ENCODE measurements at places on chromosomes 12 and 14.

DNA sequence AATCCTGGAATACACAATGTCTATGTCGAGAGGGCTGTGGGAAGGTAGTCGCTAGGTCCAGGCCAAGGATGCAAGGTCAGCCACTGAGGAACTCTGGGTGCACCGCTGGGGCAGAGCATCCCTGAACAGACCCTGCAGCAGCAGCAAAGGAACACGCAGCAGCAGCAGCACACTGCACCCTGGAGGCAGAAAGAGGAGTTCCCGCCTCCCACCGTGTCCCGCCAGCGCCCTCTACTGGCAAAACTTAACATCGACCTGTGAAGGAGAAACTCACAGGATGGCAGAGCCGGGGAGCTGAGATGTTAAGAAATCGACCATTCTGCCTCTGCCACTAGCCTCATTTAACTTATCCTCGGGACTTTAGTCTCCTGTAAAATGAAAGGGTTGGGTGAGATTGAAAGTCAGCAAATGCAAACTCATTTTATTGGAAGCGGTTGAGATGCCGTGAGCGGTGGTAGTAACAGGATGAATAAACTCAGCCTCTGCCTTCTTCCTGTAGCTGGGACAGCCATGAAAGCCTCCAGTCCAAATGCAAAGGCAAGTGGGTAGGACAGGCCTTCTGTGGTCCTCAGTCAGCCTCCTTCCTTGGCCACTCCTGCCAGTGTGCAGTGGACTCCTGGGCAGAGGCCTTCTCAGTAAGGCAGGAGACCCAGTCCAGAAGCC lies 45.6 kb downstream of the STAB2 start:
- no peak for DNase-seq

DNA sequence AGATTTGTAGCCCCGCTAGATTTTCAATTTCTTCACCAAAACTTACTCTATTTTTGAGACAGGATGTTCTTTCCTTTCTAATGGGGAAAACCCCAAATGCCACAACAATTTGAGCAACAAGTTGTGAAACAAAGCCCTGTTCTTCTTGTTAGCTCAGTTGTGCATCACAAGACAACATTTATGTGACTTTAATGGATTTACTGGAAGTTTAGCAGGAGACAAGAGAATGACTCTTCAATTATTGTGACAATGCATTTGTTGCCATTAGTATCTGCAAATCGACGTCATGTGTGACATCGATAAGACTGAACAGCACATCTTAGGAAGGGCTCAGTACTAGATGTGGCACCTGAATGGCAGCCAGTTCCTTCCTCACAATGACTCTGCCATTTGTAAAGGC lies 1028.9 kb upstream of the TMEM132C start:
- no peak for DNase-seq

DNA sequence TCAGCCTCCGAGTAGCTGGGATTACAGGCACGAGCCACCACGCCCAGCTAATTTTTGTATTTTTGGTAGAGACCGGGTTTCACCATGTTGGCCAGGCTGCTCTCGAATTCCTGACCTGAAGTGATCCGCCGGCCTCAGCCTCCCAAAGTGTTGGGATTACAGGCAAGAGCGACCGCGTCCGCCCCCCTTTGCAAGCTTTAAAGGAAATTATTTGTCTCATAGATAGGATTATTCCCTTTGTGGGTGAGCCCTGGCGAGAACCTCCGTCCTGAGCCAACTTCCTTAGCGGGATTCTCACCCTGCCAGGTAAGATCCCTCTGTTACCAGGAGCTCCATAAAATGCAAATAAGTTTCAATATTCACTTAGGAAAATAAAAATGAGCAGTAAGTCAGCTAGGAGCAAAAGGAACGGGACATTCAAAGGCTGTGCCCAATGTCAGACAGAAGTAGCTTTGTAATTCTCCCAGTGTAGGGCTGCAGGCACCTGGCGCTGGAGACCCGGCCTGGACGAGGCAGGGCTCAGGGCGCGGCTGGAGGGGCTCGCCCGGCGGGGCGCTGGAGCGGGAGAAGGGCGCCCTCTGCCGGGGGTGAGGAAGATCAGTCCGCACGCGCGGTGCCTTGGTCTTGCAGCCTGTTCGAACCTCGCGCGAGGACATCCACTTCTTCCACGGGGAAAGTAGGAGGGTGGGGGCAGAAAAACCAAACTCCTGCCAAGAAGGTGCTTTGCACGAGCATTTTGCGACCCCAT lies 47.2 kb upstream of the PLXNC1 start:
- peak; percentile 58 for DNase-seq

GRCh38 chr12:103387385-103387784 lies 108.4 kb downstream of the C12orf42 start:
- DNase-seq, result no peak

DNA sequence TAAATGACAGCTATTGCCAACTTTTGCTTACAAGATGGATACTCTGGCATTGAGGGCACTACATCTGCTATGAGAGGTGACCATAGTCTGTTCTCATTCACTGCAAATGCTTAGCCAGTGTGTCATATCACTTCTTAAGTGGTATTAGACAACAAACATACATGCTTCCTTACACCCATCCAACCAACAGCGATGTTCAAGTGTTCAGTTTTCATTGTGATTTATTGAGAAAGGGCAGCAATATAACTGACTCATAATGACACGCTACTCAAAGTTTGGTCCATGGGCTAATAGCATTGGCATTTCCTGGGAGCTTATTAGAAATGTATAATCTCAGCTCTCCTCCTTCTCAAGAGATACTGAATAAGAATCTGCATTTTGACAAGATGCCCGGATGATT lies 181.7 kb downstream of the NPAS3 start:
- no peak for DNase-seq

GRCh38 chr14:75736845-75737485 lies 75.9 kb downstream of the TTLL5 start:
- DNase-seq, result no peak

GRCh38 chr12:114431902-114432301 lies 26.0 kb upstream of the TBX5 start:
- DNase-seq, result no peak

GRCh38 chr12:85711735-85712390 lies 124.3 kb downstream of the RASSF9 start:
- DNase-seq, result no peak

GRCh38 chr12:68452078-68452715 lies 120.0 kb upstream of the MDM1 start:
- no peak for DNase-seq

DNA sequence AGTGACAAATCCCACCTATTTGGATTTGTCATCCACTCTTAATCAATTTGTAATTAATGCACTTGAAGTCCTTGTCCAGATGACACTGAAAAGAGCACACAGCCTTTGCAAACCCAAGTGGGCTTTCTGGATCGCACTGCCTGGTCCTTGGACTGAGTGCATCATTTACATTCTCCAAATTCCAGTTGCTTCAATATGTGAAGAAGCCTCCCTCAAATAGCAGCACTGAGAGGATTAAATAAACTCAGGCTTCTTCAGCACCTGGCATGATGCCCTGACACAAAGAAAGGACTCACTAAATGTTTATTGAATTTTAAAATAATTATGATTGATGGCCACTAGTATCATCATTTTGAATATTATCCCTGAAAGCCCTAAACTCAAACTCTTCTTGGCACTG lies 496.5 kb downstream of the VRK1 start:
- DNase-seq, result no peak

DNA sequence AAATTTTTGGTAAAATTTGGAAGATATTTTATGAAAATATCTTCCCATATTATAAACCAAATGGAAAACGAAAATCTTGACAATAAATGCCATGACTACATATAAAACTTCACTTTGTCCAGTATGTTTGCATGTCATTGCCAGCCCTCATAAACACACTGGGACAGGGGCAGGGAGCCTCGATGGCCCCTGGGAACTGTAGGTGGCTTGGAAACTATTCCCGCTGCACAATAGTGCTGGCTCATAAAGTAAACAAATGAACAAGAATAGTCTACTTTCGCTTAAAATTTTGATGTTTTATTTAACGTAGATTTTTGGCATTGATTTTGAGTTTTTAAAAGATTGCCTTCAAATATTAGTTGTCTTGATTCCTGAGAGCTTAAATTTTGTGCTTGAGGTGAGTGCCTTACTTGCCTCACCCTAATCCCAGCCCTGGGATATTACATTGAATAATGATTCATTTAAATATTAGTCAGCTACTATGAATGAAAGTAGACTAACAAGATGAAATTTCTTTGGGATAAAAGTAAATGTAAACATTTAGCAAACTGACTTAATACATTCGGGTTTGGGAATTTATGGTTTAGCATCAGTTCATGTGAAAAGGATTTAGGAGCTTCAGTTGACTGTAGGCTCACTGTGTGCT lies 74.0 kb upstream of the PKP2 start:
- no peak for DNase-seq

GRCh38 chr14:65304239-65304638 lies 108.3 kb upstream of the FUT8 start:
- no peak for DNase-seq

DNA sequence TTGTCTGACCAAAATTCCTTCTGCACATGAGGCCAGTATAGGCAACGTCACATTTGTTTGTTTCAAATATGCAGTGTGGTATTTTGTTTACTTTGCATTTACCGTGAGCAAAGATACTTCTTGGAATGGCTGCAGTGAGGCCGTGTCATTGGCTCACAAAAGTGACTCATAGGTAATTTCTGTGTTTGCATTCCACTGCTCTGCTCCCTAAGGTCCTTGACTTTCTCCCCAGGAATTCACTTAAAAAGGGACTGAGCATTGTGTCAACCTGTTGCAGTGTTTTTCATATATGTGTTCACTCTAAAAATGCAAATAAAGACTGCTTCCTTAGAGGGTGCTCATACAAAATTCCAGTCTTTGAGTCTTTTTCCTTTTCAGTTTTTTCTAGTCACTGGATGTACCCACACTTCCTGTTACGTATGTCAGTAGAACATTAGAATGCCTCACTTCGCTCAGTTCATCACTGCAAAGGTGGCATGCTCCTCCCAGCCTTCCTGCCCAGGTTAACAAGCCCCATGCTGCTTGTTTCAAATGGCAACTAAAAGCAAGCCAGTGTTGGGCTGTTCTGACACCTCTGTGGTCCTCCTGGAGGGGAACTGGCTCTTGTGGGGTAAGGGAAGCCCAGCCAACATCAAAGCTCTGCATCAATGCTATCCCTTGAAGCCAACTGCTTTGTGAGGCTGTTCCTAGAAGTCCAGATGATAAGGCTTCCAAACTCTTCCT lies 9.1 kb downstream of the C12orf76 start:
- no peak for DNase-seq

DNA sequence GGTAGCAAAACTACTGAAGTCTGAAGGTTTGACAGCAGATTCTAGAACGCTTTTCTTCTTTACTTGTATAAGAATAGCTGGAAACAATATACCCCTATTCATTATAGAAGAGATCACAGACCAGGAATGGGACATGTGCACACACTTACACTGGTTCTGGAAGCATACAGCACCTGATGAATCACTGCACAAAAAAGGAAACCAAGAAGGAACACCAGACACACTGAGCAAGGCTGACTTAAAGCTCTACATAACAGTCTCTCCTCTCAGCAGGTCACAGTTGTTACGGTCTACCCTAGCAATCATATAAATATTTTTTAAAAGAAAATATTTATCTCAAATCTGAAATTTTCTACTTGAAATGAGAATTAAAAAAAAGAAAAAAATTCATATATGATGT lies 13.5 kb downstream of the ATP2B1 start:
- DNase-seq, result no peak

DNA sequence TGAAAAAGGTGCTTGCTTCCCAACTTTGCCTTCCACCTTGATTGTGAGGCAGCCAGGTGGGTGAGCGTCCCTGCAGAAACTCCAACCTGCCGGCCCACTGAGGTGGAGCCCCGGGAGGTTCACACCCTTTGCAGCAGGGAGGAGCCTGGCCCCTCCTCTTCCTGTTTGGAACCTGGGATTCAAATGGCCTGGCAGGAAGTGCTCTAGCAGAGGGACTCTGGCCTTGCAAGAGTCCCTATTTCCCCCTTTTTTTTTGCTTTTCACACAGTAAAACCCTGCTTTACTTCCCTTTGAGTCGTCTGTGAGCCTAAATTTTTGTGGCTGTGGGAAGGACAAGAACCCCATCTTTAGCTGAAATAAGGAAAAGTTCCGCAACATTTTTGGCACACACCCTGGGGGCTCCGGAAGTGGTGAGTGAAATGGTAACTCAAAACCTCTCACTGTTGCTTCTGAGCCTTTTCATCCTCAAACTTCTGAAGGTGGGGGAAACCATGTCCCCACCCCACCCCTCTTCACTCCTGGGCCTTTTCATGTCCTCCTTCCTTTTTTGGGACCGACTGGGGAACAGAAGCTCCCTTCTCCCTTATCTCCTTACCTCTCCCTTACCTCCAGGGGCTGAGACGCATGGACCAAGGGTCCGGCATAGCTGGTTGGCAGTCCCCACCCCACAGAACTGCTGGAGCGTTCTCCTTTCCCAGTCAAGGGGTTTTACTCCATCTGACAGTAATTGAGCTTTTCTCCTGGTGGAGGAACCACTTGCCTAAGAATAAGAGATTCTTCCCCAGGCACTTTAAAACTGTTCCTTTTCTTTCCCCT lies 102.0 kb downstream of the KCNMB4 start:
- DNase-seq, result no peak

DNA sequence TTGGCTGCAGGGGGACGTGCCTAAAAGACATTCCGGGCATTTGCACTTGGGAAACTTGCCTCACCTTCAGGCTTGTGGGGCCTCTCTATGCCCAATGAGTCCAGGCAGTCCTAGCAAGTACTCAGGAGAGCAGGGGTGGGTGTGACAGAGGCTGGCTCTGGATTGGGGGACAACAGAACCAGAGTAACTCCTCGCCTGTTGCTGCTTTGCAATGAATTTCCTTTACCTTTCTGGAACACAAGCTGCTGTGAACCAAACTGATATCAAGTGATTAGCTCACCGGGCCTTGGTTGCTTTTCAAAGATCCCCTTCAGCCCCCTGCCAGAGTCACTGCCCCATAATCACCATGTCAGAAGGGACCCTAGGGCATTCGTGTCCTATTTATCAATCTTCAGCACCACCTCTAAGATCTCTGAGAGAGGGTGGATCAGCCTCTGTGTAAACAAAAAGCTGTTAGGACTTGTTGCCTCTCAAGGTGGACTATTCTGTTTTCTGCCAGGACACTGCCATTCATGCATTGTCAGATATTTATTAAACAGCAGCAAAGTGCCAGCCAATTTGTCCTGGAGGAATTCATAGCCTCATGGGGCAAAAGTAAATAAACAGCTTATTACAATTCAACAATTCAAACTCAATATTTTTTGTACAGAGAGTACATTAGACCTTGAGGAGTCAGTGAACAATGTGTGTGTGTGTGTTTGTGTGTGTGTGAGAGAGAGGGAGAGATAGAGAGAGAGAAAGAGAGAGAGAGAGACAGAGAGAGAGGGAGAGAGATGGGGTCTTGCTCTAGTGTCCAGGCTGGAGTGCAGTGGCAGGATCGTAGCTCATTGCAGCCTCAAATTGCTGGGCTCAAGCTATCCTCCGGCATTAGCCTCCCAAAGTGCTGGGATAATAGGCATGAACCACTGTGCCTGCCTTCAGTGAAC lies 11.3 kb downstream of the NFATC4 start:
- DNase-seq, result no peak

DNA sequence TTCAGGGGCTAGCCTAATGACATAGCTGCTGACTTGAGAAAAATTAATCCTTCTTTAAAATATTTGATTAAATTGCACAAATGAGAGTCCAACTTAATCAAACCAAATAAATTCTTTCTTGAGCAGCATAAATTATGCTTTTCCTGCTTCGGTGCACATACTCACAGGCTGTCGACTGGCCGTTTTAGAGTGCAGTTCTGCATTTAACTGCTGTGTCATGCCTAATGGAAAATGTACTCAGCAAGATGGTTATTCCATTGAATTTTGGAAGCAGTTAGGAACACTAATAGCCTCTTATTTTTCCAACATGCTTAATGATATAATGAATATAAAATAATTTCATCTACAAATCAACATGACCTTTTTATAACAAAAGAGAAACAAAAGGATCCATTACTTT lies 266.1 kb upstream of the LRIG3 start:
- DNase-seq, result no peak
